ENCODE measurements at places on chromosomes 11 and 22. TPM values are rescaled to one million over a fixed set of nuclear protein-coding genes. Genes with fewer than 3 reads are reported as not detected.

The TRIOBP gene
- total RNA-seq: 36.9 TPM

- no peak for ATAC-seq
These were observed 921 bp upstream of the BCL2L13 start for GRCh38 chr22:17637490-17638181.

GRCh38 chr11:119912229-119912628 is 183.2 kb upstream of the NECTIN1 start:
- no peak for ATAC-seq

- no peak for ATAC-seq
These were observed 24.8 kb downstream of the WNT7B start for GRCh38 chr22:45952151-45952550.

DNA sequence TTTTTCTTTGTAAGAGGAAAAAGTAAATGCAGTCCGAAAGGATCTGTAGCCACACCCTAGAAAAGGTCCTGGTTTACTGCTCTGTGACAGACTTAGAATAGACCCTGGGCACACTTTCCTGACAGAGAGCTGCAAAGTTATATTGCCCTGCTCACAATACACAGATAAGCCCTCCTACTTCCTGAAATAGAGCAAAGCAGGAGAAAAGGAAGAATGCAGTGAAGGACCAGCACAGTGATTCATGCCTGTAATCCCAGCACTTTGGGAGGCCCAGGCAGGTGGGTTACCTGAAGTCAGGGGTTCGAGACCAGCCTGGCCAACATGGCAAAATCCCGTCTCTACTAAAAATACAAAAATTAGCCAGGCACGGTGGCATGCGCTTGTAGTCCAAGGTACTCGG is 2.2 kb downstream of the CYB561A3 start:
- no peak for ATAC-seq

- no peak for ATAC-seq
These were observed 87.6 kb downstream of the UVRAG start for GRCh38 chr11:75902631-75903030.

DNA sequence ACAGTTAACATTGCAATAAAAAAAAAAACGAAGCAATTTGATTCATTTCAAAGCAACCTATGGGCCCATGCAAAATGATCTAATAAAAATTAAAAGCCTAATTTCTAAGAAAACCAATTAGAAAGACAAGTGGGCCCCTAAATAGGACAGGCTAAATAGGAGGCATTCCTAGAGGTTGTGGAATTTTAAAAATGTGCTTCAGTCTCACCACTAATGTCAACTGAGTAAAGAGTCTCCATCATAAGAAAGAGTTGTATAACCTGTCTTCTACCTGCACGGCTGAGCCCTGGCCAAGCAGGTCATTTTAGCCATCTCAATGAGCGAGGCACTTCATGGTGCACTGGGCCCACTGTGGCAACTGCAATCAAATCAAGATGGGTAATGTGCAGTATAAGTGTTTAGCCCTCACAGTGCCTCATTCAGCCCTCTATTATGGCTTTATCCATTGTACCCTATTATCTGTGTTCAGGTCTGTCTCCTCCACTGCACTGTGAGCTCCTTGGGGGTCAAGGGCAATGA is 76.4 kb downstream of the PRSS23 start:
- ATAC-seq: no peak

- no peak for ATAC-seq
These were observed 182.3 kb downstream of the BLID start for GRCh38 chr11:121933694-121934093.

- ATAC-seq: peak; percentile 39
These were observed 11.7 kb upstream of the ASPHD2 start for GRCh38 chr22:26417406-26417805.

DNA sequence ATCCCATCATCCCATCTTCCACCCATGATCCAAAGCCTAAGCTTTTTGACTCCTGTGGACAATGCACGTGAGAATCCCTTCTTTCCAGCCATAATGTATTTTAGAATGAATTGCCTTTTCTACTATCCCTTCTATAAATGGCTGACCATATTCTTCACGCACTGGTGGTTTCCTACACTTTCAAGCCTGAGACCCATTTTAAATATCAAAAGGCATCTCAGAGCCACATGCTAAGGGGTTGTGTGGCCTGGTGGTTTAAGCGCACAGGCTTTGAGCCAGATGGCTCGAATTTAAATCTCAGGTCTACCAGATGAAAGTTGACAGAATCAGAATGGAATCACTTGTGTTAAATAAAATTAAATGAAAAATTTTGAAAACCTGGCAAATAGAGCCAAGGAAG is 54.5 kb downstream of the C11orf91 start:
- no peak for ATAC-seq

- ATAC-seq: no peak
These were observed 379.3 kb downstream of the INSC start for GRCh38 chr11:15493921-15494620.
